ENCODE measurements at places on chromosomes 1 and 21.

DNA sequence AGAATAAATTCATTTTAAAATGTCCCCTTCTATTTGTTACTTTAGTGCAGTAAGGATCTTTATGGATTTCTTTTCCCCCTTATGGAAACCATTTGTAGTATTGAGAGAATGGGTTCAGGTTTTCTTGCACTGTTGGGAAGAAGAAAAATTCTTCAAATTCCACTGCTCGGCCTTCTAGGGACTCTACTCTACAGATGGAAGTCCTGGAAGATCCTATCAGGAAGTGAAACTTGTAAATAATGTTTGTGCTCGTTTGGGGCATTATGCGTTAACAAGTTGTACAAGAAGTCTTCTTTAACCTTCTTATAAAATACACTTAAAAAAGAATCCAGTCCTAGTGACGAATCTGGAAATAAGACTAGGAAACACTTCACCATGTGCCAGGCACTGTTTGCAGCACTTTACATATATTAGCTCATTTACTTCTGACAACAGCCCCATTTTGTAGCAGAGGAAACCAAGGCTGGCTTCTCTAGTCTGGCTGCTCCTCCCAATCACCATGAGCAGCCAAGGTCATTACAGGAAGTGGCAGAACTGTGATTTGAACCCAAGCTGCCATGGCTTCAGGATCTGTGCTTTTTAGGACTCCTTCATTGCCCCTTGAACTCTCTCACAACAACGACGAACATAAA, 11.8 kb downstream of the LRRC8D start:
- DNase-seq = no peak

- no peak for DNase-seq
These were observed 477.1 kb upstream of the NEGR1 start for GRCh38 chr1:72759486-72759885.

- no peak for DNase-seq
These were observed 377.3 kb downstream of the SETD4 start for GRCh38 chr21:35682904-35683549.

DNA sequence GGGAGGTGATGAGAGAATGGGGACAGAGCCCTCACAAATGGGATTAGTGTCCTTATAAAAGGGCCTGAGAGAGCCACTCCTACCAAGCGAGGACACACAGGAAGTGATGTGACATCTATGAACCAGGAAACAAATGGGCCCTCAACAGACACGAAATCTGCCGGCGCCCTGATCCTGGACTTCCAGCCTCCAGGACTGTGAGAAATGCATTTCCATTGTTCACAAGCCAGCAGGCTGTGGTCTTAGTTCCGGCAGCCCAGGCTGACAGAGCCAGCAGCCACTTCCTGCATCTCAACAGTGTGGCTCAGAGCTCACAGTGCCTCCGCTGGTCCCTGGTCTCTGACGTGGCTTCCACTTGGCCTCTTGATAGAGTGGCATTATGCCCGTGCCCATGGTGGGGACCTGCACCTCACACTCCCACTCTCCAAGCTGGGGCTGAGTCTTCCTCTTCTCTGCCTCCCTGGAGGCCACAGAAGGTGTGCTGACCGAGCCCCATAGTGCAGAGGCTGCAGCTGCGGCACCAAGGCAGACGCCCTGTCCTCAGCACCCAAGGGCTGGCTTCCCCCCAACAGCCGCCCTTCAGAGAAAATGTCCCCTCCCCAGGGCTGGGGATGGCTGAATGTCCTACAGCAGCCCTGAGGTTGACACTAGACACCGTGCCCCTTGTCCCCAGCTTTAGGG, 44.9 kb downstream of the ACOT7 start:
- DNase-seq = peak; percentile 63

- DNase-seq = no peak
These were observed 101.4 kb downstream of the LHX9 start for GRCh38 chr1:198018529-198018928.

GRCh38 chr1:44208226-44208625, 5.0 kb upstream of the DMAP1 start:
- no peak for DNase-seq

GRCh38 chr1:164748253-164748899, 189.4 kb downstream of the PBX1 start:
- no peak for DNase-seq

- no peak for DNase-seq
These were observed 1.4 kb upstream of the SOD1 start for GRCh38 chr21:31658053-31658452.

GRCh38 chr1:64936956-64937355, 29.4 kb downstream of the JAK1 start:
- no peak for DNase-seq

DNA sequence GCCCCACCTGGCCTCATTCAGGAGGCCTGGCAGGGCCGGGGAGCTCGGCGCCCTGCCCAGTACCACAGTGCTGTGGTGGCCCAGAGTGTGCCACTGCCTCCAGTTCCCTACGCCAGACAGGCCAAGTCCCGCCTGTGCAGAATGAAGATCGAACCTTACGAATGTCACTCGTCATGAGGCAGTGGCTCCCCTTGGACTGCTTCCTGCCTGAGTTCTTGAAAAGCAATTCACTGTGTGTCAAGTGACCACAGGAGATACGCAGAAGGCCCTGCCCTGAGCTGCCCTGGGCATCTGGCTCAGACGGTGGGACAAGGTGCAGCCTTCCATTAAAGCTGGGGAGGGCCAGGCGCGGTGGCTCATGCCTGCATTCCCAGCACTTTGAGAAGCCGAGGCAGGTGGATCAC, 49.6 kb upstream of the LRP8 start:
- no peak for DNase-seq

GRCh38 chr1:52602856-52603600, 857 bp downstream of the GPX7 start:
- peak; percentile 43 for DNase-seq

- no peak for DNase-seq
These were observed 8.9 kb downstream of the SETSIP start for GRCh38 chr1:92066321-92066720.

All from activated T-cell treated with anti-CD3 and anti-CD28 coated beads, Interleukin-2, amount 50 U/mL, for 1 hour (primary cell).